ENCODE measurements at places on chromosomes 13 and 19. TPM values are rescaled to one million over a fixed set of nuclear protein-coding genes. Genes with fewer than 3 reads are reported as not detected.

MBD3L3 gene
- not detected for total RNA-seq

- no peak for DNase-seq
Observed at GRCh38 chr13:92590503-92590908, 636.1 kb upstream of the GPC6 start.

- DNase-seq = no peak
Observed at GRCh38 chr19:5655412-5655811, 24.9 kb downstream of the MICOS13 start.

C19orf12 gene
- 22.9 TPM for total RNA-seq

DNA sequence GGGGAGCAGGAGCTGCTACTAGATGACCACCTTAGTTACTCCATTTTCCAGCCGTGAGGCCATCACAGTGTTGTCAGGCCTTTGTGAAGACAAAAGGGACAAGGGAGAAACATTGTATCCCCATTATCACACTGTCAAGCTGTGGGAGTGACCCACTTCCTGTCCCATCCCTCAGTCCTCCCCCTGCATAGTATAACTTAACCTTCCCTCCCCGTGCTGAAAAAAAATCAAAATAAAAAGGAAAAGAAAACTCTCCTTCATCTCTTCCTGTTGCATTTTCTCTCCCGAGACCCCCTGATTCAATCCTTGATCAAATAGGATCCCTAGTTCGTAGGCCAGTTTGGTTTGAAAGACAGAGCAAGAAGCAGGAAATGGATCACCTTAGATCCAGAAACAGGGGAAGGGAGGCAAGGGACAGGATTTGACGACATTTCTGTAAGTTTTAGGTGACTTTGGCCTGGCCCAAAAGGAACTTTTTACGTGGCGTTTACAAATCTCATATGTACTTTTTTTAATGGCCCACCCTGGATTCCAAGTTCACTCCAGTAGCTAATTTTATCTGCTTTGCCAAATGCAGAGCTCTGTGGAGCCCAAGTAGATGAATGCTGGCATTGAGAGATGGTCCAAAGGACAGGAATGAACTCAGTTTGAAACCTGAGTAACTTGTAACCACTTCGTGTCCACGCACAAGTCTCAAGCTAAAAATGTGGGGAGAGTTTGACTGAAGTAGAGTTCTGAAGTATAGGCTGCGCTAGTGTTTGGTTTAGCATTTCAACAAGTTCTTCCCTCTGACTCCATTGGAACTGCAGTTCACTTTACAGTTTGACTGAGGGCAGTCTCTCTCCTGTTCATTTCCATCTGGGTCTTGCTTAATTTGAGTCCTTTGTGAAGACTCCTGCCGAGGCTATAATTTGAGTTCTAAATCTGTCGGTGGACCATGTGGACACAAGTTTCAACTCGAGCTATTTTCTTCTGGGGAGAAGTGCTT is 16.6 kb upstream of the GATAD2A start:
- DNase-seq = no peak

- DNase-seq = no peak
Observed at GRCh38 chr13:92573467-92574057, 653.0 kb upstream of the GPC6 start.

DNA sequence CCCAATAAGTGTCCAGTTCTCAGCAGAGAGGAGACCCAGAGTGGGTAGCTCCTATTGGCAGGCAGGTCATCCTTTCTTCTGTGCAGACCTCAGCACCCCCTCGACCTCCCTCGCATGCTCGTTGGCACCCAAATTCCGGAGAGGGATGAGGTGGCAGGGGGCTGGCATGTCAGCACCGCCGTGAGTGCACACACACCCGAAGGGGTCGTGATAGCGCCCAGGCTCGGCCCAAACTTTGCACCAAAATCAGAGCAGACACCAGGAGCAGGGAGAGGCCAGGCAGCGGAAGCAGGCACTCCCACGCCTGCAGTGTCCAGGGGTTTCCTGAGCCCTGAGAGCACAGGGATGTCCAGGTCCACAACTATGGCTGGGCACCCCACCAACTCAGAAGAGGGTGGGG is 1503.8 kb upstream of the PCDH20 start:
- DNase-seq = no peak

DNA sequence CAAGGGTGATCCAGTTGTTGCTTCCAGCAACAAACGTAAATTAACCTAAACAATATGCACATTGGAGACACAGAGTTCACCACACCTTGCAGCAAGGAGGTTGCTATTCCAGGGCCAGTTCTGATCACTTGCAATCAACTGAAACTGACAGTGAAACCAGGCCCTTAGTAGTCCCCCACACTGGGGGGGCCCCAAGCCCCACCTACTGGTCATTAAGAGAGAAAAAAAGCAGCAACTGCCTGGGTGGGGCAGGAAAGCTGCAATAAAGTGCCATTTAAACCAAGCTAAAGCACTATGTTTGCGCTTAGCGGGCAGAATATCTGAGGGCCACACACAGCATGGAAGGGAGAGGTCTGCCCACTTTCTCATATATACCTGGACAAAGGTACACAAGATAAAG is 51.5 kb downstream of the ATP7B start:
- DNase-seq = no peak

TPTE2 gene
- not detected for total RNA-seq

ZNF729 gene
- total RNA-seq = not detected

- no peak for DNase-seq
Observed at GRCh38 chr13:73514208-73514607, 455.4 kb downstream of the KLF5 start.

DNA sequence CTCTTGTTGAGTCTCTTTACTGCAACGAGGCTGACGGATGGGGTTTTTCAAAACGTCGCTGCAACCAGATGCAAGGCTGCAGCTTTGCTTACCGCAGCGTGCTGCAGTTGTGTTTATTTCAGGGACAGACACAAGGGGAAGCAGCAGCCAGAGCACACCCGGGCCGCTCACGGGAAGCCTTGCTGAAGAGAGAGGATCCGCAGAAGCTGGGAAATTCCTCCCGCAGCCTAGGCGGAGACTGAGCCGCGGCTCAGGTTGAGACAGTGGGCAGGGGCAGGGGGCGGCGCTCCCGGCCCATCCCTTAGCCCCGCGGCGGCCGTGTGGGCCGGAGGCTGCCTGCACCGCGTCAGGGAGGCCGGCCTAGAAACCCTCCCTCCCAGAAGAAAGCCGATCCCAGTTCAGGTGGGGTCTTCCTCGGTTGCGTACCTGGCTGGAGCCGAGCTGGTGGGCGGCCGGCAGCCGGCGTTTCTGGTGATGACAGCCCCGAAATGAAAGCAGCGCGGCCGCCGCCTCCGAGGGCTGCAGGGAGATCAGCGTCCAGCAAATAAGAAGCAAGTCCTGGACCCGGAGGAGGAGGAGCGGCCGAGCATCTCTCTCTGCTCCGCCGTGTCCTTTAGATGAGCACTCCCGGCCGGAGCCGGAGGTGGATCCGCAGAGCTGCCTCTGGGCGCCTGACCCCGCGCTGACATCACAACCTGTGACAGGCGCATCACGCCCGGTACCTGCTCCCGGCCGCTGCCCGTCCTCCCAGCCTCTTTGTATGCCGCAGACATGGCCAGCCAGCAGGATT is at the start of gene FRY:
Gene FRY, plus strand, starts transcription at position 750 of the 790 bp plus-strand sequence. Its CDS starts 22 bp downstream, at position 772.
- peak; percentile 55 for DNase-seq

Data from endothelial cell of umbilical vein (primary cell).